ENCODE measurements at places on chromosomes 7 and 10.

DNA sequence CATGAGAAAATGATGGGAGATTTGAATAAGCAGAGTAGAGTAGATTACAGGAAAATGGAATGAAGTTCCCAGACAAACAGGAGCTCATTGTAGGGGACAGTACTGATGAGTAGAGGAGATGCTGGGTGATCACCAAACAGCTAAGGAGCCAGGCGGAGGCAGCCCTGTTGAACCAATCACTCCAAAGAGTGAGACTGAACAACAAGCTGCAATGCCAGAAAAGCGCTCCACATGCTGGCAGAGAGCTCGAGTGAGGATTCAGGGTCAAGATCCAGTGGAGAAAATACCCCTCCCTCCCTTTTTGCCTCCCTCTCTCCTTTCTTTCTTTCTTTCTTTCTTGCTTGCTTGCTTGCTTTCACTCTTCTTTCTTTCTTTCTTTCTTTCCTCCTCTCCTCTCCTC is 133.3 kb downstream of the PFKFB3 start:
- DNase-seq = no peak

DNA sequence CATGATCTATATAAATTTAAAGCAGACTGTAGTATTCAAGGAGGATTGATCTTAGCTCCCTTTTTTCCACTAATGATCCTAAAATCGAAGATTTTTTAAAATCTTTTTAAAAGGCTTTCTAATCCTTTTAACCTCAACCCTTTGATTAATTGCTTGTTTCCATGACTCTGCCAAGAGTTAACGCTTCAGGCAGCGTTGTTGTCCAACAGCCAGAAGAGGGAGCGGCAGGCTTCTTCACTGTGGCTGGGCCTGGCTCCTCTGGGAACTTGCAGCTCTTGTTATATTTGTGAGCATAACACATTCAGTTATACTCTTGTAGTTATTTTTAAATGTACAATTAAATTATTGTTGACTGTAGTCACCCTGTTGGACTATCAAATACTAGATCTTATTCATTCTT is 26.3 kb downstream of the CRCP start:
- no peak for DNase-seq

DNA sequence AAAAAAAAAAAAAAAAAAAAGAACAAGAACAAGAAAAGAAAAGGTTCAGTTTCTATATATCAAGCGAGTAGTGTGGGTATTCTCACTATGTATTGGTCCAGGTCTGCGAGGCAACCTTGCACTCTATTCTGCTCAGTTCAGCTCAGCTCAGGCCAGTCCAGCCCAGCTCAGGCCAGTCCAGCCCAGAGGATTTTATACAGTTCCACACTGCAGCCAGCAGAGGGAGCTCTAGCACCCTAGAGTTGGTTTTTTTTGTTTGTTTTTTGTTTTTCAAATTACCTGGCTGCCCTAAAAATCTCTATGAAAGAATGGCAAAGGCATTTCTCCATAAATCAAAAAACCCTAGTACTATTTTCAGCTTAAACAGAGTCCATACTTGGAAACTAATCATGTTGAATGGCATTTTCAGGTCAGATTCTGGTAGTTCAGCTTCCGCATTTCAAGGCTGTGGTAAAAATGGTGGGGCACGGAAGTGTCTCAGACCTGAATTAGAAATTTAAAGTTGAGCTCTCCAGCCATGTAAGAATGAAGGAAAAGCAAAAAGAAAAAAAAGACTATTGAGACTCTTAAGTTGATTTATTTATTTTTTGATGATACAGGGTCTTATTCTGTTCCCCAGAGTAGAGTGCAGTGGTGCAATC is 55.2 kb upstream of the GSDME start:
- DNase-seq = no peak

- no peak for DNase-seq
Observed at GRCh38 chr10:126580873-126581647, 89.4 kb downstream of the C10orf90 start.

DNA sequence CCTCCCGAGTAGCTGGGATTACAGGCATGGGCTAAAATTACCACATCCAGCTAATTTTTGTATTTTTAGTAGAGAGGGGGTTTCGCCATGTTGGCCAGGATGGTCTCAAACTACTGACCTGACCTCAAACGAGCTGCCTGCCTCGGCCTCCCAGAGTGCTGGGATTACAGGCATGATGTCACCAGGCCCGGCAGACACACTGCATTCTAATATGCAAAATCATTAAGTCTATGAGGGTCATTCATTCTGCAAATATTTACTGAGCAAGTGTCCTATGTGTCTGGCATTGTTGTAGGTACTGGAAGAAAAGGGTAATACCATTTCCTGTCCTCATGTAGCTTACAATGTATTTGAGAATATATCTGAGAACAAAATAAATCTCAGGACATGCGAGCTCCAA is 2.7 kb downstream of the PUS7 start:
- no peak for DNase-seq

- no peak for DNase-seq
Observed at GRCh38 chr7:103791894-103792293, 197.6 kb downstream of the RELN start.

GRCh38 chr10:126208726-126209302 is 179.5 kb downstream of the ADAM12 start:
- DNase-seq = no peak

DNA sequence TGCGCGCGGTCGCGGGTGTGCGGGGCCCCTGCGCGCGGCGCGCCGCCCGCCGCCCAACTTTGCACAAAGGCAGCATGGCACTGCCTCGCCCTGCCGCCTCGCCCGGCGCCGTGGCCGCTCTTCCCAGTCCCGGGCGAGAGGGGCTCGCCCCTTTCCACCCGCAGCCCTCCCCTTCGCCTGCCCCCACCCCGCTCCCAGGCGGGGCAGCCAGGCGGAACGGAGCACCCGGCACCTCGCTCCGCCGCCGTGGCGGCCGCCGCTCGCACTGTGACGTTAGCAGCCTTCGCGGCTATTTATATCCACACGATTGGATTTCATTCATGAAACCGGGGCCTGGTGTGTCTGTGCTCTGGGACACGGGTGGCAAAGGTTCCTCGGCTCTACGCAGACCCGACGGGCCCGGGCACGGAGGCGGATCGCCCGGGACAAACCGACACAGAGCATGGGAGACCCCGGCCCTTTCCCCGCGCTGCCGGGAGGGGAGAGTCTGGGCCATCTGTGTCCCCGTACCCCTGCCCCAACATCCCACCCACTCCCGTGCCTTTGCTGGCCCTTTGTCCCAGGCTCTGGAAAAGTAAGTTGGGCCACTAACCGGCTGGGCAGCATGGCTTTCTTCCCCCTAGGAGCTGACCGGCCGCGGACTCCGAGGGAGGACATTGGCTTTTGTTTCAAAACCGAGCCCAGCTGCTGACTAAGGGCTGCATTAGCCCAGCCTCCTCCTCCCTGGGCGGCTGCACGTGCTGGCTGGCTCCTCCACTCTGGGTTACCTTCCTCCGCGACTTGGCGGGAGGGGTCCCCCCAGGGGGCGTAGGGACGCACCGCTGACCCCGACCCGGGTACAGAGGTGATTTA is at the start of gene RHOBTB1:
Gene RHOBTB1 (minus strand): TSS at position 128 of the 852 bp plus-strand sequence. CDS start 32,643 bp downstream, outside the sequence.
- DNase-seq = no peak

- no peak for DNase-seq
Observed at GRCh38 chr7:25006276-25006675, 26.3 kb upstream of the OSBPL3 start.

DNA sequence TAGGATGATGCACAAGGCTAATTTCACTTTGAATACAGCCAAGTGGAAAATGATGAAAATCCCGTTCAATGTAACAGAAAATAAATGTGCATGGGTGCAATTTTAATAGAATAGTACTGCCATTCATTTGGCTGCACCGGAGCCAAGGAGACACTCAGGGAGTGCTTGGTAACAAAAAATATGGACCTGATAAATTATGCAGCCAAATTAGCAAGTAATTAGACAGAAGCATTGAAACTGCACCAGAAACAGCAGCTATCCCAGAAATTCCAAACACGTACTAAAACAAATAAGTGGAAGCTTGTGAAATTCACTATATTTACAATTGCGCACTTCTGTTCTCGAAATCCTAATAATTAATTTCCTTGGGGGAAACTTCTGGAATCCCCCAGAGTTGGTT is 31.5 kb downstream of the ST8SIA6 start:
- DNase-seq = no peak

DNA sequence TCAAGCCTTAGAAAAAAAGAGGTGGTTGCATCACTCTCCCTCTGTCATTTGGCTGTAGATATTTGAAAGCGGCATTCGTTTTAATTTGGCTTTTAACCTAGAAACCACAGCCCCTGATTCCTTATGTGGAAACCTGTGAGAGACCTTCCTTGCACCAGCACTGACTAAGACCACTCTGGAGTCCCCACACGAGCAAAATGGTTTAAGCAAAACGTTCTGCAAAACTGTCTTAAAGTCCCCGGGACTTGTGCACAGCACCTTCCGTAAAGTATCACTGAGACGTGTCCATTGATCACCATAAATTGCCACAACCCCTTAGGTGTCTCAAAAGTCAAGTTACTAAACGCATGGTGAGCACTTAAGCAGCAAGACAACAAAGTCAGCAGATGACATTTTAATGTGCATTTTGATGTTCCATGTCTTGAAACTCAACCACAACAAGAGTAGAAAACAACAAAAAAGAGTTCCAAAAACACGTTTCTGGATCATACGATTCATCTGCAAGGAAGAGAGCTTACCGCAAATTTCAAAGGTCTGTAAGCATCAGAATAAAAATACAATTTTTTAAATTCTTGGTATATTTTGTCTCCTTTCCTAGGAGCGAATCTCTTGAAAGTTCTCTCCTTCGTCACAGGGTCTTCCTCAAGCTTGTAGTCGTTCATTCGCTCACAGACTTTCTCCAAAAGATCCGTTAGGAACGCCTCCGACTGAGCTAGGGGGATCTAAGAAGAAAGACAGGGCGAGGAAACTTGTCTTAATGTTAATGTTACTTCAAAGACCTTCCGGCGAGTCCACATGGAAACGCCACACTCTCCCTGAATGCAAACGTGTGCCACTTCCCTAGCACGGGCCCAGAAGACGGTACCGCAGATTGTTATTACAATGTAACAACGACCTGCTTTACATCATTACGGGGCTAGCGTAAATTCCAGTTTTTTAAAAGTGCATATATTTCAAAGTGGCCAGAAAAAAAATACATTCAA is 37.7 kb downstream of the CNPY1 start:
- no peak for DNase-seq

GRCh38 chr7:32588657-32589056 is 93.4 kb downstream of the AVL9 start:
- peak; percentile 58 for DNase-seq

- no peak for DNase-seq
Observed at GRCh38 chr10:77922055-77922454, 4.5 kb downstream of the DLG5 start.
